ENCODE measurements at places on chromosomes 11 and 22.
A peak's percentile ranks its signal among the peaks of the same experiment; 100 is the strongest.

DNA sequence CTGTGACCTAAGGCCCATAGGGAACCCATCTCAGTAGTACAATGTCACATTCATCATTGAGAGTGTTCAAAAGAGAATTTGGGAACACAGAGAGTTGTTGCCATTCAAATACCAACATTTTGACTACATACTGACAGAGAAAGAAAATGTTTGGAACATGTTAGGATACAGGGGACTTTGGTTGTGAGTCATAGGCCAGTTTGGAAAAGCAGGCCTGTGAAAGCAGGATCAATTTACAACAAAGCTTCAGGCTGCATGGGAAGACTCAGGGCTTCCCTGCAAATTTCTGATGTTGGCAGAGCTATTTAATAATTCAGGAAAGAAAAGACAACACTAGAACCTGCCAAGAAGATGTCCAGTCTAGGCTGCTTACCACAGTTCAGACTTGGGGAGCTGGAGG lies 374 bp downstream of the NLRP10 start:
- peak; percentile 85 for DNase-seq

- no peak for DNase-seq
Observed at GRCh38 chr11:21710809-21711208, 482.1 kb upstream of the ANO5 start.

DNA sequence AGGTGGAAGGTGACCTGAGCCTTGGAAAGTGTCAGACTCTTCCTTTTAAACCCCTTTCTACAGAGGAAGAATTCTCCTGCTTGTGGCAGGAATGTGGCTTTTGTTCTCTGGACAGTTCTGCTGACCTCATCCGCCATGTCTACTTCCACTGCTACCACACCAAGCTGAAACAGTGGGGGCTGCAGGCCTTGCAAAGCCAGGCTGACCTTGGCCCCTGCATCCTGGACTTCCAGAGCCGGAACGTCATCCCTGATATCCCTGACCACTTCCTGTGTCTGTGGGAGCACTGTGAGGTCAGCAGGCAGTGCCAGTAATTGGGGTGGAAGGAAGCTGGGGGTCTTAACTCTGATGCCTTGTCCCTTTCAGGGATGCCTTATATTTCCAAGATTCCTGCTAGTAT lies 9.3 kb downstream of the HINFP start:
- DNase-seq = peak; percentile 37

DNA sequence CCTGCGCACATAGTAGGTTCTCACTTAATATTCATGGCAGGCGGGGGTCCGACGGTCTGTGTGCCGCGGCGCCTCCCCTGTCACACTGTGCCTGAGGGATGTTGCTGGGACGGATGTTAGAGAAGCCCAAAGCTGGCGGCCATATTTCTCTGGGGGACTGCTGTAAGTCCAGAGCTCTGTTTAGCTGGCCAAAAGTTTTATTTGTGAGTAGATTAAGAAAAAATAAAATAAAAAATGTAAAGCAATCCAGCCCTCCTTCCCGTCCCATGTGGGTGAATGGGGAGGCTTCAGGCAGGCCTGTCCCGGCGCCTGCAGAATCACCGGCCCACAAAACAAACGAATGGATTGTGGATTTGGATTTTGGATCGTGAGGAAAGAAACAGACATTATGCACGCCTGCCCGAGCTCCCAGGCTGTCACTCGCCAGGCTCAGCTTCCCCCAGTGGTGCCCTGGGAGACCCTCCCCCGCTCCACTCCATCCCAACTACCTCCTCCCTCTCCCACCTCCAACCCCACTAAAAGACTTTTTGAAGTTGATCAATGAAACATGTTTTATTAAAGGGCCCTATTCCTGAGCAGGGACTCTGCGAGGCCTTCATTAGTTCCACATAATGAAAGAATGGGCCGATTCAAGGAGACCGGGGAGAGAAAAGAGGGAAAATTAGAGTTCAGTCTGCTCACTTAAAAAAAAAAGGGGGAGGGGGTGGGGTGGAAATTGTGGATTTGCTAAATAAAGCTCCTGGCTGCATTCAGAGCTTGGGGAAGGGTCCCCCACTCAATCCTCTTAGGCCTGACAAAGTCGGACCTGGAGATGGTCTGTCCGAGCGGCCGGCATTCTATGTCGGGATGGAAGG lies 20.4 kb upstream of the SCUBE1 start:
- DNase-seq = no peak

DNA sequence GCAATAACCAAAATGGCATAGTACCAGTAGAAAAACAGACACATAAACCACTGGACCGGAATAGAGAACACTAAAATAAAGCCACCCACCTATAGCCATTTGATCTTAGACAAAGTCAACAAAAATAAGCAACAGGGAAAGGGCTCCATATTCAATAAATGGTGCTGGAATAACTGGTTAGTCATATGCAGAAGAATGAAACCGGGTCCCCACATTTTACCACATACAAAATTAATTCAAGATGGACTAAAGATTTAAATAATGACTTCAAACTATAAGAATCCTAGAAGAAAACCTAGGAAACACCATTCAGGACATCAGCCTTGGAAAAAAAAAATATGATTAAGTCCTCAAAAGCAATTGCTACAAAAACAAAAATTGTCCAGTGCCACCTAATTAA lies 30.1 kb upstream of the NOX4 start:
- peak; percentile 50 for DNase-seq

GRCh38 chr22:22748297-22748743 lies 103.9 kb downstream of the GGTLC2 start:
- DNase-seq = peak; percentile 61

DNA sequence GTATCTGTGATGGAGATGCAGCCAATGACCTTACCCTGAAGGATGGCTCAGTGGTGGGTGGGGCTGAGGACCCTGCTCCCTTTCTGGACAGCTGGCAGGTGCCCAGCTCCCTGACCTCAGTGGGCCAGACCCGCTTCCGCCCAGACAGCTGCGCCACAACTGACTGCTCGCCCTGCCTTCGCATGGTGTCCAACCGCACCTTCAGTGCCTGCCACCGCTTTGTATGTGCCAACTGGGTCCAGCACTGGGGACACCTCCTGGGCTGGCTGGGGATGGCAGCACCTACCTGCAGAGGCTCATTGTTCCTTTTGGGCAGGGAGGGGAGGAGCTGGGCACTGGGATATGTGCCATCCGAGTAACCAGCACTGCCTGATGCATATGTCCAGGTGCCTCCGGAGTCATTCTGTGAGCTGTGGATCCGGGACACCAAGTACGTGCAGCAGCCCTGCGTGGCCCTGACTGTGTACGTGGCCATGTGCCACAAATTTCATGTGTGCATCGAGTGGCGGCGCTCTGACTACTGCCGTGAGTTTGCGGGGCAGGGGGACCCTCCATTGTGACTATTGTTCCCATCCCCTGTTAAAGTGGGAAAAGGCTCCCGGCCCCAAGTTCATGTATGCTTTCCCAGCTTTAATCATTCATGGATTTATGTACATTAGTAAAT lies 84.8 kb downstream of the OTOG start:
- DNase-seq = no peak

GRCh38 chr11:84316866-84317555 lies 1030.8 kb upstream of the CCDC90B start:
- DNase-seq = no peak

DNA sequence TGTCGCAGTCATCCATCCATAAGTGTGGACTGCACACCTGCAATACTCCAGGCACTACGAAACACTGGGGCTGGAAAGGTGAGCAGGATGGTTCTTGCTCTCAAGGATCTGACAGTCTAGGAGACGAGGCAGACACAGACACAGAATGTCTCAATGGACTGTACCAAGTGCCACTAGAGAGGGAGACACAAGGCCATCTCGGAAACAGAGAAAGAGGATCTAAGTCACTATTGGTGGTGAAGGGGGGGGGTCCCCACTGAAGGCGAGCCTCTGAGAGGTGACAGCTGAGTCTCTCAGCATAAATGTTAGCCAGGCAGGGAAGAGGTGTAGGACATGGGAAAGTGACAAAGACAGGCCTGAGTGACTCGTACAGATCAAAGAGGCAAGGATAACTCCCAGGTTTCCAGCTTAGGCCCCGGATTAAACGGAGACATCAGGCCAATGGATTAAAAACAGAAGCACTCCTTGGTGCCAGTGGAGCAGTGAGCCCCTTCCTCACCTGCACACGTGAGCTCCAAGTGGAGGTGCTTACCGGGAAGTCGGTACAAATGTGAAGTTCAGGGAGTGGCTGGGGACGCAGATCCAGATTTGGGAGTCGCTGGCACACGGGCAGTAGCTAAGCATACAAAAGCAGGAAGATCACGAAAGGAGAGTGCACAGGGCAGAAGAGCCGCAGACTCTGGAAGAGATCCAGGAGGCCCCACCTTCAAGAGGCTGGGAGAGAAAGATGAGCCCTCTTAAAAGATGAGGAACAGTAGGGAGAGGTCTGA lies 117.2 kb downstream of the MICAL3 start:
- no peak for DNase-seq

GRCh38 chr22:23548501-23549197 lies 31.4 kb downstream of the IGLL1 start:
- DNase-seq = no peak

GRCh38 chr11:57643802-57644201 lies 5.9 kb downstream of the YPEL4 start:
- peak; percentile 35 for DNase-seq

DNA sequence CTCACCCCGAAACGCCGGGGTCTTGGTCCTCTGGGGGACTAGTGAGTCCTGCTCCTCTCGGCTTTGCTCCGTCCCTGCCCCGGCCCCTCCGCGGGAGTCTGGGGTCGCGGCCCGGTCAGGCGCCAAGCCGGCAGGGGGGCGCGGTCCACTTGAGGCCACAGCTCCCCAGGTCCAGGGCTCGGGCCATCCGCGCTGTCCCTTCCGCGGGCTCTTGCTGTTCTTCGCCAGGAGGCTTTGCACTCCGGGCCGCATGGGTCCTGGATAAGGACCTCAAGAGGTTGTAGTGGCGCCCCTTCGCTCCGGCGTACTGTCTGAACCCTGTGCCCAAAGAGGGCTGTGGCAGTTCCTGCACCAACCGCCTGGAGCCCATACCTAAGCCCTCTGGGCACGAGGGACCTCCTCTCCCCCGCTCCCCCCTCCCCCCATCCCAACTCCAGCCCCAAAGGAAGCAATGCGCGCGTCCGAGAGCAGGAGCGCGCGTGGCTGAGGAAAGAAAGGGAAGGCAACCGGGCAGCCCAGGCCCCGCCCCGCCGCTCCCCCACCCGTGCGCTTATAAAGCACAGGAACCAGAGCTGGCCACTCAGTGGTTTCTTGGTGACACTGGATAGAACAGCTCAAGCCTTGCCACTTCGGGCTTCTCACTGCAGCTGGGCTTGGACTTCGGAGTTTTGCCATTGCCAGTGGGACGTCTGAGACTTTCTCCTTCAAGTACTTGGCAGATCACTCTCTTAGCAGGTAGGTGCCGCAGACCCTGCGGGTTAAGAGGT lies at the start of gene ADM:
ADM (plus strand) TSS at position 579 of the 767 bp plus-strand sequence. CDS start 628 bp downstream, outside the sequence.
- peak; percentile 96 for DNase-seq

GRCh38 chr11:11966354-11966741 lies 42.1 kb downstream of the DKK3 start:
- no peak for DNase-seq

GRCh38 chr11:131979364-131979763 lies 608.9 kb downstream of the NTM start:
- no peak for DNase-seq

DNA sequence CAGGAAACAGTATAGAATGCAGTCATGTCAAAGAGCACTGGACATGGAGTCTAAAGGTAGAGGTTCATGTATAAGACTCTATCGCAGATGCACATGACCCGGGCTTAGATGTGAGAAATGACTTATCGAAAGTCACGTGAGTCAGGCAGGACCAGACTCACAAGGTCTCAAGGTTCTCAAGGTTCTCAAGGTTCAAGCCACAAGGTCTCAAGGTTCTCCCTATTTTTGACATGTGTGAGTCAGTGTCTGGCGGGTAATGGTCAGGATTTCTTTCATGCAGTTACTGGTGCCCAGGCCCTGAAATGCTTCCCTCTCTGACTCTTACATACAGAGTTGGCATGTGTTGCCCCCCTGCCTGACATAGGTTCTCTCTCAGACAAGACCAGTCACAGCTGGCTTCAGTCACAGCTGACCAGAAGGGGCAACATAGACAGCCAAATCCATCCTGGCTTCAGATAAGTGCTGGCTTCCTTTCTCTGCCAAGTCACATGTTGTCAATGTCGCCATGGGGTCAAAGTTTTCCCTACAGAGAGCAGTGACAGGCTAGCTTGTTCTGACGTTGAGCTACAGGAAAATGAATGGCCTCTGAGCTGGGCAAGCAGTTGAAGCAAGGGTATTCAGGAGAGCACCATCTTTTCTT lies 10.1 kb downstream of the CSRP3 start:
- no peak for DNase-seq

GRCh38 chr11:16750417-16750816 lies 12.0 kb downstream of the C11orf58 start:
- DNase-seq = no peak

GRCh38 chr11:113977071-113977490 lies 2.2 kb downstream of the HTR3A start:
- DNase-seq = no peak

DNA sequence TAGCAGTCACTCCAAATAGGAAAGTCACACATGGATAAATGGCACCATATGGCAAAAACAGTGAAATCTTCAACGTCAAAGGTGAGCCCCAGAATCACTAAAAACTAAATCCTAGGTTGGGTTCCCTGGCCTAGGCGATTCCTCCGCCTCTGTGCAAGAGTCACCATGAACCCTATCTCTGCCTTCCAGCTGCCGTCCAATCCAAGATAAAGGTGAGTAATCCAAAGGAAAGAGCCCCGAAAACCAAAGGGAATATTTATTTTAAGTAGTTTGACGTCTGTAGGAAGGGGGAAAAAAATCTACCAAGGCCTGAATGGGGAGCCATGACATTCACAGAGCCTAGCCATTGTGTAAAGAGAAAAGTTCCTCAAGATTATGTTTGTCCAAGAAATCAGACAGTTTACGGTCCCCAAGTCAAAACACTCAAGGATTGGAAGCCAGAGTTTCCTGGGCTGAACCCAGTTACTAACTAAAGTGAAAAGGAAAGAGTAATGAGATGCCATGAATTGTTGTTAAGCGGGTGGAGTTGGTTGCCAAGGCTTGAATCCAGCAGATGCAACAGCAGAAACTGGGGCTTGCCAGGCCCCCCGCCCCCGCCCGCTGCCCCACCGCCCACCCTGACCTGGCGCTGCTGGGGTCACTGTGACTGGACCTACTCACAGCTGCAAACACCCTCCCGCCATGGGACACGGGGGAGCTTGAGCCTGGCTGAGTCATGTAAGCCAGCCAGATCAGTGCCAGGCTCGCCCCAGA lies 39.7 kb upstream of the ETS1 start:
- no peak for DNase-seq

- peak; percentile 6 for DNase-seq
Observed at GRCh38 chr22:32389685-32390084, 22.4 kb downstream of the RTCB start.

- peak; percentile 6 for DNase-seq
Observed at GRCh38 chr11:129346916-129347315, 28.7 kb upstream of the BARX2 start.

GRCh38 chr22:23065495-23066122 lies 4.7 kb upstream of the GNAZ start:
- DNase-seq = no peak

DNA sequence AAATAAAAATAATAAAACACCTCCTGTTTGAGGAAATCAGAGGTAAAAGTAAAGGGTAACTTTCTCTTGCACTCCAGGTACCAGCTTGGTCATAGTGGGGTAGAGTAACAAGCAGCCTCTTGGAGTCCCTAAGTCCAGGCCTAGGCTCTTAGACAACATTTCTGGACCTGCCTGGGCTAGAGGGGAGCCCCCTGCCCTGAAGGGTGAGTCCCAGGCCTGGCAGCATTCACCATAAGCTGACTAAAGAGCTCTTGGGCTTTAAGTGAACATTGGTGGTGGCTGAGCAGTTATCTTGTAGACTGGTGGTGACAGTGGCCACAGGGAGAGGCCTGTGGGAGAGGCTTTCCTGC lies 18.6 kb upstream of the OR56A3 start:
- no peak for DNase-seq

Measured in EH (cell line).